NCI-H460 (cell line): ENCODE measurements at places on chromosomes 3 and 15.
A peak's percentile ranks its signal among the peaks of the same experiment; 100 is the strongest.

GRCh38 chr3:15112011-15112410, 13.1 kb upstream of the RBSN start:
- no peak for DNase-seq

GRCh38 chr3:50491023-50491422, 12.4 kb downstream of the CACNA2D2 start:
- DNase-seq: no peak

GRCh38 chr3:129320261-129320660, 41.6 kb downstream of the HMCES start:
- DNase-seq: no peak

DNA sequence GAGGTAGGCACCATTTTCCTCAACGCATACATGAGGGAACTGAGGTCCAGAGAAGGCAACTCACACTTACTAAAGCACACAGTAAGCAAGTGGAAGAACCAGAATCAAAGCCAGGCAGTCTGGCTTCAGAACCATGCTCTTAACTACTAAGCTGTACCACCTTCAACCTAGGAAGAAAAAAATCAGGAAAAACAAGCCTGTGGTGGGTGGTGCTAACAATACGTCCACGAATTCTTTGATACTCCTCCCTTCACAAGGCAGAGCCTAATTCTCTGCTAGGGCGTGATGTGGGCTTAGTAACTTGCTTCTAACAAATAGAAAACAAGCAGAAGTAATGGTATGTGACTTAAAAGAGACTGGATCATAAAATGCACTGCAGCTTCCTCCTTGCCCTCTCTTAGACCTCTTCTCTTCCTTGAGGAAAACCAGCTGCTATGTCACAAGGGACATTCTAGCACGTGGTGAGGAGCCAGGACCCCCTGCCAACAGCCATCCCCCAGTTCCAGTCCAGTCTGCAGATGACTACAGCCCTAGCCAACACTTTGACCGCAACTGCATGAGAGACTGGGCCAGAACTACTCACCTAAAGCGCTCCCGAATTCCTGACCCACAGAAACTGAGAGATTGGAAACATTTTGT, 36.9 kb downstream of the HACD2 start:
- no peak for DNase-seq

- DNase-seq: no peak
Measured at GRCh38 chr3:119279101-119279554, 15.1 kb upstream of the ARHGAP31 start.

- DNase-seq: no peak
Measured at GRCh38 chr3:36211652-36211999, 168.7 kb upstream of the STAC start.

- DNase-seq: no peak
Measured at GRCh38 chr3:111881480-111881879, 22.4 kb downstream of the PHLDB2 start.

DNA sequence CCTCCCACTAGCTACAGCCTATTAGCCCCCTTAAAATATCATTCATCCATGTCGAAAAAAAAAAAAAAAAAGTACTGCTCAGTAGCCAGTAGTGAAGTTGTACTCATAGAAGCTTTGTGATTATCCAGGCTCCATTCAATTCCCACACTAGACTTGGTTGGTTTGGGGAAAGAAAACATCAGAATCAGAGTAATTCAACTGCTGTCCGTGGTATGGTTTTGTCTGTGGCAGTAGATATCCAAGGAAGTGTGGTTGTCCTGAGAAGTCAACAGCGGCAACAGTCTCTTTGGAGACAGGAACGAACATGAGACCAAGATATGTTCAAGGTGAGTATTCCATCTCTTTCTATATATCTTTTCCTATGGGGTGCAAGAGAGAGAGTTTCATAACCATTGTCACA, 99.2 kb downstream of the GOLIM4 start:
- DNase-seq: no peak

DNA sequence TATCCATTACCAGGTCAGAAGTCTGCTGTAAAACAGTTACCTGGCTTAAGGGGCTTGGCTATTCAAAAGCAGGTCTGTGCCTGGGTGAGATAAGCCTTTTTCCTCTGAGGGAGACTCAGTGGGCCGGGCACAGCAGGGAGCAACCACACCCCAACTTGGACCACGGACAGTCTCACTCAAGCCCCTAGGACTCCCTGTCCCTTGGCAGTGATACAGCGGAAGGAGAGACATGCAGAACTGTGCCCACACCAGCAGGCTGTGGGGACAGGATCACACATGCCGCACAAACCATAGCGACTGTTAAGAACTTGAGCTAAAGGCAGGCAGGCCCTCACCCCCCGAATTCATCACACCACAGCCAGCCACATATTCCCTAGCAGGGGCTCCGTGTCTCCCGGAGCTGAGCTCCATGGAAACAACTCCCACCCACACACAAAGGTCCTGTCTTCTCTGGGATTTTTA, 2.8 kb upstream of the GP5 start:
- no peak for DNase-seq

DNA sequence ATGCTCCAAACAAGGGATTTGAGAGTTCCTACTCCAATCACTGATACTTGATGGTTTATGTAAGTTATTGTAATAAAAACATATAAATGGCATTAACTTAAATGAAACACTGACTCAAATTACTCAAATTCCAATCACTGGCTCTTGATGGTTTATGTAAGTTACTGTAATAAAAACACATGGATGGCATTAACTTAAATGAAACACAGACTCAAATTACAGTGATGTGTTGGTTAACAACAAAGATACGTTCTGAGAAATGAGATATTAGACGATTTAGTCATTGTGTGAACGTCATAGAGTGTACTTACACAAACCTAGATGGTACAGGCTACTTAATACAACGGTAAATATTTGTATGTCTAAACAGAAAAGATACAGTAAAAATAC, 6.6 kb downstream of the MOBP start:
- no peak for DNase-seq

GRCh38 chr15:71743861-71744382, 66.4 kb upstream of the NR2E3 start:
- peak; percentile 49 for DNase-seq

- DNase-seq: no peak
Measured at GRCh38 chr3:134852132-134852531, 57.1 kb downstream of the EPHB1 start.

DNA sequence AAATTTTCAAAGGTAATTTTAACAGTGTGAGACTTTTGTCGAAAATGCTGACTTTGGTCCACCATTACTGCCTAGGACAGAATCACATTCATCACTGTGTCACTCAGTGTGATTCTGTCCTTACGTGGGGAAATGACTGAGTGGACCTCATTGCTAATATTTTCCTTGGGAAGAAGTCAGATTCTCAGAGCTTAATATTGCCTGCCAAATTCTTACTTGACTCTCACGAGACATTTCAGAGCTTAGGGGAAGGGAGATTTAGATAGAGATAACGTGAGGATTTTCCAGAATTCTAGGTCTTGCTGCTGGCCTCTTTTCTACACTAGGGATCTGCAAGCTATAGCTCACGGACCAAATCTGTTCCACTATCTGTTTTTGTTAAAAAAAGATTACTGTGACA, 270.4 kb downstream of the SUCLG2 start:
- no peak for DNase-seq

DNA sequence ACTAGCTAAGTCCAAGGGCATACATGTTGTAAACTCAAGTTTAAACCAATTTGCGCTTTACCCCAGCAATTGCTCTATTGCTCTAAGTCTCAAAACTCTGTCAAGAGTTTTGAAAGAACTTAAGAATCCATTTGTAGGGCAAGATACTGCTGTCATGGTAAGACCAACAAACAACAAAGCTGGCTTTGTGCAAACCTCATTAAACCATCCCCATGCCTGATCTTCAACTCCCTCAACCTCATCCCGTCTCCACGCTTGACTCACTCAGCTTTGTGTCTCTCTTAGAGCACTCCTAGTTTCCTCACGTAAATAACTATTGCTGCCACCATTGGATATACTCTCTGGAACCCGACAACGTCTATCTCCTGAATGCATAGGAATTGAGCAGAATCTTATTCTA, 20.6 kb upstream of the ARHGEF26 start:
- DNase-seq: no peak

GRCh38 chr3:82596805-82597204, 835.4 kb upstream of the GBE1 start:
- DNase-seq: no peak

DNA sequence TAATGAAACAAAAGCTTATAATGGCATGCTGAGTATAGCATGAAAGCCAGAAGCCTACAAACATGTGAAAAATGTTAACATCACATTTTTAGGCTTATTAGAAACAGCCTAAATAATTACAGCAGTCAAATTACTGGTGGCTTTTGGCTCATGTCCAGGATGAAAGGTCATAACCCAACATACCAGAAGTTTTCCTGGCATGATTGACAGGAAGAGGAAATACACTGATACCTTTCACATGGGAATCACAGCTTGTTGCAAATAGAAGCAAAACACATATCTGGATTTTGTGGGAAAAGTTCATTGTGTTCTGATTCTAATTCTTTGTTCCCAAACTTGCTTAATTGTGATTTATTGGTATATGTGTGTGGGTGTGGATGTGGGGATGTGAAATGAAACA, 393.5 kb upstream of the ARRDC4 start:
- no peak for DNase-seq

DNA sequence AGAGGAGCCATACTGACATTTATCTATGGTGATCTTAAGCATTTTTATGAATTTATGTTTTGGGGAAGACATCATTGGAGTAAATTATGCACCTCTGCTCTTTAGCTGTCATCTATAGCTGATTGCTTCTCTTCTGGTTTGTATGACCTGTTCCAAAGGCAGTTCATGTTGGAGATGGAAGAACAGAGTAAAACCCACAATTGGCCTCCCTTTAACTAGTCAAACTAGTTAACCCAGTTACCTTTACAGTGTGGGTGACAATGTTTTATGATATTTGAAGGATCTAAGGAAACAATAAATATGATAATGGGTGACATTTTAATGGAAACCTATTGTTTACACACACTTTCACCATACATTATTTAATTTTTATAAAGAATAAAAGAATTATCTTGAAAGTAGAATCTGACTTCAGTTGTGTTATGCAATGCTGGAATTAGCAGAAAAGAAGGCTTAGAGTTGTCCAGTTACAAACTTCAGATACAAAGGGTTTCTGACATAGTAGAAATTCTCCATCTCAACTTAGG, 263.5 kb downstream of the NFKBIZ start:
- DNase-seq: no peak

GRCh38 chr3:9884555-9885165, 4.6 kb upstream of the CIDEC start:
- peak; percentile 73 for DNase-seq

- no peak for DNase-seq
Measured at GRCh38 chr3:150308037-150308319, 100.1 kb upstream of the TSC22D2 start.

DNA sequence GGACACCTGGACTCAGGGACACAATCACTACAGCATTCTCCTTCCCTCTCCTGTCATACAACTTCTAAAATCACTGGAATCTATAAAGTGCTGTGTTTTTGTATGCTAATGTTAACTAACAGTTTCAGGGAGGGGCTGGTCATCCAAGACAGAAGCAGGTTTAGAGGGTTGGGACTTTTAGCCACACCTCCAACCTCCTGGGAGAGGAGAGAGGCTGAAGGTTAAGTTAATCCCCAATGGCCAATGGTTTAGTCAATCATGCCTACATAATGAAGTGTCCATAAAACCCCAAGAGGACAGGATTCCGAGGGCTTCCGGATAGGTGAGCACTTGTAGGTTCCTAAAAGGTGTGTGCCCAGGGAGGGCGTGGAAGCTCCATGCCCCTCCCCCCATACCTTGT, 219.3 kb upstream of the CTNNB1 start:
- DNase-seq: no peak

- DNase-seq: no peak
Measured at GRCh38 chr3:114649331-114649730, 355.5 kb downstream of the TIGIT start.

DNA sequence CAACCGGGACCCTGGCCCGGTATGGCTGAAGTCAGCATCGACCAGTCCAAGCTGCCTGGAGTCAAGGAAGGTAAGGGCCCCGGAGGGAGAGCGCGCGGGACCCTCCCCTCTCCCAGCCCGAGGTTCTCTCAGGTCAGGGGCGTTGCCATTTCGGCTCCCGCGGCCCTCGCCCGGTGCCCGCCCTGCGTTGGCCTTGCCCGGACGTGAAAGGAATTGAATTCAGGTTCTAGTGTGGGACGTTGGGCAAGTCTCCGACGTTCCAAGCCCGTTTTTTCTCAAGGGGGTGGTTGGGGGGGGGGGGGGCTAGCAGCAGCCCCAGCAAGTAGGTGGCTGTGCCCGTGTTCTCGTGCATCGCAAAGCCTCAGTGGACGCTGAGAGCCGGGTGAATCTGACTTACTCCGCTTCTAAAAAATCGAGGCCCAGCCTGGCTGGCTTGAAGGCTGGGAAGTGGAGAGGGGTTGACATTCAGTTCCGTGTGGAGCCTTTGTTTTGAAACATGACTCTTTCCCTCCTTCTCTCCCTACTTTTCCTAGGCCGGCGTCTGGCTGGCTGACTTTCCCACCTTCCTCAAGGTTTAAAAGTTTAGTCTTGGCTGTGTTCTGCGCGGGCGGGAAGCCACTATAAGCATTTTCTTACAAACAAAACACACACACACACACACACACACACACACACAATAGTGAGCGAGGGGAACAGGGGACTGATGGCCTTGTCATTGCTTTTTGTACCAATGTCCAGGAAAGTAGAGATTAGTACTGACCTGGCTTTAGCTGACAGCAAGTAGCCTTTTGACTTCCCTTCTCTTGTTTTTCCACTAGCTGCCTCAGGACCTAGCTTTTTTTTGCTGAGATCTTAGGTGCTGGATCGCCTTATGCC, at the start of gene UTS2B:
TSS of gene UTS2B (minus strand) at position 873 of the 876 bp plus-strand sequence. CDS start 48,337 bp downstream, outside the sequence.
- no peak for DNase-seq

DNA sequence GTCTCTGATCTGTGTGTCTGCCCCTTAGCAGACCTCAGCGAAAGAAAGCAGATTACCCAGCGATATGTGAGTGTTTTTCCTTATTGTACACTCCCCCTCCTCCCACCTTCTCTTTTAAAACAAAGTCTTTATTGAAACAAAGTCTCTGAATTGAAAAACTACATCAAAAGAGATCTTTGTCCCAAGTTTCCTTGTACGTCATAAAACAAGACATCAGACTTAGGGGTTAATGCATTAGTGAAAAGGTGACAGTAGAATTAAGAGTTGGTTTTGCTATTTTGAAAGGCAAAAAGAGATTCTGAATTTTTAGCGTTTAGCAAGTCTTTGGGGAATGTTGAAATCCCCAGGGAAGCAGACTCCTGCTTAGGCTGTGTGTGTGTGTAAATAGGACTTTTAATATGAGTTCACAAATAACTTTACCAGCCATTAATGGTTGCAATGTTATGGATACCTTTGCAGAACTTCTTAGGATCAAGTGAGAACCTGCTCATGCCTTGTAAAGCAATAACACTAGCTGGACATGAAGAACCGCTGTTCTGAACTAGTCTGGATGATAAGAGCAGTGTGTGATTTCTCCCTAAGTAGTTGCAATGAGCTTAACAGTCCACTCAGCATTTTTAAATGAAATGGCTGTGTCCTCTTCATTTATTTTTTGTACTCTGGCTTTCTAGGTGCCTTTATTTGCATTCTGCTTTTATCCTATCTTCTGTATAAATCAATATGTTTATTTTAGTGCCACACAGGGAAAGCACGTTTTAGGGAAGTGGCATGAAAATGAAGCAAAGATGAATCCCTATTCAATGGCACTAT, 136.6 kb downstream of the MCTP2 start:
- no peak for DNase-seq

GRCh38 chr3:195873971-195874370, 34.4 kb downstream of the TNK2 start:
- DNase-seq: no peak
